H4 (cell line): ENCODE measurements at places on chromosomes 12 and 14. TPM values are rescaled to one million over a fixed set of nuclear protein-coding genes. Genes with fewer than 3 reads are reported as not detected.

GRCh38 chr12:26658991-26659390 lies 174.0 kb downstream of the ITPR2 start:
- DNase-seq, result no peak

CMA1 gene
- total RNA-seq, result not detected in 2 replicates

DNA sequence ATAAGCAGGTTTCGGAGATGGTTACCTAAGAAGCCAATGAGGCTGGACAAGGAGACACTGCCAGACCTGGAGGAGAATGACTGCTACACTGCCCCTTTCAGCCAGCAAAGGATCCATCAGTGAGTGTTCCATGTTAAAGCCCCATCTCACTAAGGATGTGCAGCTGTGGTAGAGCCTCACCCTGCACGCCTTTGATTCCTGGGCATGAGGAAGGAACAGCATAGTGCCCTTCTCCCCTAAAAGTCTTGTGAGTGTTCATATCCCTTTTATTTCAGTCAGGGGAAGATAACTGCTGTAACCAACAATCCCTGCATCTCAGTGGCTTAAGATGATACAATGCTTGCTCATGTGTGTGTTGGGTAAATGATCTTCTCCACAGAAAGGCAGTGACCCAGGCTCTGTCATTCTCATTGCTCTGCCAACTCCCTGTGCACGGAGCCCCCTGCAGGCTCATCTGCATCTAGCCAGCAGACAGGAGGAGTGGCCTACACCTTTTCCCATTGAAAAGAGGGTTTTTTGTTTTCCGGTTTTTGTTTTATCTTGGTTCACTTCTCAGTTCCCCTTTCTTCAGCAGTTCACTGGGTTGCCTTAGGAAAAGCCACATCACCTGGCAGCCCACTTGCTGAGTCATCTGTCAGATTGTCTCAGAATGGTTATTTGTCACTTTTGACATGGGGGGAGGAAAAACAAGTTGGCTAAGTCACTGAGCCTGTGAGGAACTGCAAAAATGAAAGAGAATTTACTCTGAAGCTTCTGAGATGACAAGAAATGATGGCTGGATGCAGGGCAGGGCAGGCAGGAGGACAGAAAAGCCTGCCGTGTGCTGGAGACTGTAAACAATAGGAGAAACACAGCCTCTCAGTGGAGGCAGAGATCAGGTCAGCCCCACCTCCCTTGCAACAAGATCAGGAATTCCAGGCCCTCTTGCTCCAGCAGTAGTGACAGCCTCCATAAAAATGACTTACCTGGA lies 193.3 kb downstream of the ANO4 start:
- peak; percentile 68 for DNase-seq

- DNase-seq, result no peak
These were observed 49.6 kb downstream of the AMN start for GRCh38 chr14:102971836-102972606.

PAX9 gene
- total RNA-seq, result 4.6 and 5.2 TPM in 2 replicates

DNA sequence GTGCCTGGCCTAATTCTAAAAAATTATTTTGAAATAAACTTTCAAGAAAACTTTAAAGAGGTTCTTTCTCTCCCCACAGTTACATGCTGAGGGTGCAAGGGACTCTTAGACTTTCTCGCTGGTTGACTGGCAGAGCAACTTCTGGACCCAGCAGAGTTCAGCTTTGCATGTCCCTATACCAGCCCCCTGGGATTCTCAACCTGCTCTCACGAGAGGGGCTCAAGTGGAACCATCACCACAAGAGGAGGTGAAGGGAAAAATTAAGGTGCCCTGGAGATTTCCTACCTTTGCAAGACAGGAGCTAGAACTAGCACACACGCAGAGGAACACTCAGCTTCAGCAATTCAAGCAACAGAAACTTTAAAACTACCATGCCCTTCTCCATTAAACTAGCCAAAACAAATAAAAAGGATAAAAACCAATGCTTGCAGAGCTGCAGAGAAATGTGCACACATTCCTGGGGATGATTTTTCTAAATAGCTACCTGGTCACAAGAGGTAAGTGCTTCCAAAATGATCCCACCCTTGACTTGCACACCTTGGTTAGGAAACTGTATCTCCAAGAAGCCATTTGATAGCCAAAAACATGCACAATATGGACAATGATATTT lies 2.5 kb downstream of the HVCN1 start:
- DNase-seq, result no peak

DNA sequence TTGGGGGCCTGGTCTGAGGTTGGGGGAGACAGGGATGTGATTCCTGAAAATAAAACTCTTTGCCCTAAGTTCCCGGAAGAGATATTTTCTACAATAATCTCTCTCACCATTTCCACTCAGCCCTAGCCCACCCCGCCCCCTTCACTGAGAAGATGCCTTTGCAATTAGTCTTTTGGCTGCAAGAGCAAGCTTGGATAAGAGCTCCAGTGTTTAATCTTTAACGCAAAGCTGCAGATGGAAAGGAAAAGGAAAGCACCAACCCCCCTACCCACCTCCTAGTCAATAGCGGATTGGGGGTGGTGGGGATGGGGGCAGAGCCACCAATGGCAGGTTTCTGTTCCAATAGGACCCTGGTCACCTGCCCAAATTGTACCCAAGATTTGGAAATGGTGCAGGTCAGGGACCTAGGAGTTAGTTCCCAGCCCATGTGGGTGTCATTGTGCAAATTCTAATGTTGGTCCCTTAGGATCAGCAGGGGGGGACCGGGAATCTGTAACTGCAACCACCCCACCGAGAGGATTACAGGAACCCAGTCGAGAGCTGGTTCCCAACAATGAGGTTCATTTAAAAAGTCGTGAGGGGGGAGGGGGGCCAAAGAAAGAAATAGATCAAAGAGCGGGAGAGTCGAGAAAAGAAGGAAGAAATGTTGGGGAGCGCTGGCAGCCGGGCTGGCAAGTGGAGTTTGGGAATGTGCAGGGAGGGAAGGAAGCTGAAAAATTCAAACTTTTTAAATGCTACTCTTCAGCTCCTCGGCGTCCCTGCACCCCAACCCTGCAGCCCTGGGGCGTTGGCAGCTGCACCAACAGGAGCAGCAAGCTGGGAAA lies 1.6 kb downstream of the ZFP36L1 start:
- DNase-seq, result no peak

KSR2 gene
- total RNA-seq, result 0.06 TPM in 1 of 2 replicates, not detected in the other

DNA sequence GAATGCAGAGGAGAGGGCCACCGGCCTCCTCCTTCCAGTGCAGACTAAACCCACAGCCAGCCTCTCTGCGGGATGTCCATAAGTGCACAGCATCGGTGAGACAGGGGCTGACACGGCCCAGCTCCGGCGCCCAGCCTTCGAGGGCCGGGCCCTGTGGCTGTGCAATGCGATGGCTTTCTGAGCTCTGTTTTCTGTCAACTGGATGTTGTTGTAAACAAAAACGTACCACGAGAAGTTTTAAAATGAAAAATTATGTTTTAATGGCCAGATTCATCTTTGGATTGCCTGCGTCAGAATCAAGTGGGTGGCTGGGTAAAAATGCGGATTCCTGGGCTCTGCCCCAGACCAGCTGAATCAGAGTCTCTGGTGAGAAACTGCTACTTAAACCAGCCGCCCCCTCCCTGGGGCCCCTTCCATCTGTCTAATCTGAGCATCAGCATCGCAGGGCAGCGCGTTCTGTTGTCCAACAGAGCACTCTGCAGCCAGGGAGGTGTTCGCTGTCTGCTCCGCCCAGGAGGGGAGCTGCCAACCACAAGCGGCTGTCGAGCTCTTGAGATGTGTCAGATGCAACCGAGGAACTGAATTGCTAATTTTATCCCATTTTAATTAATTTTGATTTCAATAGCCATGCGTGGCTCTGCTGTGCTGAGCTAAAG lies 133.4 kb downstream of the RFLNA start:
- DNase-seq, result no peak

DNA sequence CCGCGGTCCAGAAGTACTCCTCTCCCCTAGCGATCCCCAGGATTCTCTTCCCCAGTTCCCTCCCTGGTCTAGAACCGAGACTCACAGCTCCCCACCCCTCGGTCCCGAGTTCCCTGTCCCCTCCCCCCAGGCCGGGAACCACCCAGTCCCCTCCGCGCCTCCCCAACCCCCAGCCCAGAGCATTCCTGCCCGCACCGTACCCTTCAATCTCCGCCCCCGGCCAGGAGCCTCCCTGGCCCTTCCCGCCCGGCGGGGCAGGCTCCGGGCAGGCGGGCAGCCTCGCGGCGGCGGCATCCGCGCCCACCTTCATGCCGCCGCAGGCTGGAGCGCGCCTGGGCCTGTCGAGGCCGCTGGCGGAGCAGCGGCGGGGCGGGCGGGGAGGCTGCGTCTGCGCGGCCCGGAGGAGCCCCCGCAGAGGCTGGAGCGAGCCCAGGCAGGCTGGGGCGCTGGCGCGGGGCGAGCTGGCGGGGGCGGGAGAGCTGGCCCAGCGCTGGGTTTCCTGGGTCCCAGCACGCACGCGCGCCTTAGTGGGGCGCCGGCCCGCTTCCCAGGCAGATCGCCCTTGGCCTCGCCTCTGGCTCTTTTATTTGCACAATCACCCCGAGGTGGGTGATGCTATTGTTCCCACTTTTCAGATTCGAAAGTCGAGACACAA lies 22.2 kb upstream of the GPR132 start:
- no peak for DNase-seq

CELA1 gene
- not detected in 2 replicates for total RNA-seq

DNA sequence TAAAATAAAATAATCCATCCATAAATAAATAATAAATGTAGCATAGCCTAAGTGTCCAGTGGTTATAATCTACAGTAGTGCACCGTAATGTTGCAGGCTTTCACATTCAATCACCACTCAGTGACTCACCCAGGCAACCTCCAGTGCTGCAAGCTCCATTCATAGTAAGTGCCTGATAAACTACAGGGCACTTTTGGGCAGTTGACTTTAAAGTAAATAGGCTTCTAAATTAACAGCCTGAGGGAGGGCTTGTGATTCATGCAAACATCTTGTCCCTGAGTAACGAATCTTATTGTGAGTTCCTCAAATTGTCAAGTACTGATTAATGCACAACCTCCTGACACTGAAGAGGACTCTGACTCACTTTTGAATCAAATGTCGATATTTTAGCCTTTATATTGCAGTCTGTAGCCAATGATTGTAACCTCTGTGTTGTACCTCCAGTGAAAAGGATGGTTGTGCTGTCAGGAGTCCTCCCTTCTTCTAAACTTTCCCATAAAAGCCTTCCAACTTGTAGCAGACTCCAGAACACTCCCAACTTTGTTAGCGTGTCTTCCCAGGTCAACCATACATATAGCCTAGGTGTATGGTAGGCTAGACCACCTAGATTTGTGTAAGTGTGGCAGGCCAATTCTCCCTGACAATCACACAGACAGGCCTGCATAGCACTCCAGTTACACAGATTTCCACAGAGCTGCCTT lies 55.0 kb upstream of the BICD1 start:
- DNase-seq, result peak; percentile 92

DNA sequence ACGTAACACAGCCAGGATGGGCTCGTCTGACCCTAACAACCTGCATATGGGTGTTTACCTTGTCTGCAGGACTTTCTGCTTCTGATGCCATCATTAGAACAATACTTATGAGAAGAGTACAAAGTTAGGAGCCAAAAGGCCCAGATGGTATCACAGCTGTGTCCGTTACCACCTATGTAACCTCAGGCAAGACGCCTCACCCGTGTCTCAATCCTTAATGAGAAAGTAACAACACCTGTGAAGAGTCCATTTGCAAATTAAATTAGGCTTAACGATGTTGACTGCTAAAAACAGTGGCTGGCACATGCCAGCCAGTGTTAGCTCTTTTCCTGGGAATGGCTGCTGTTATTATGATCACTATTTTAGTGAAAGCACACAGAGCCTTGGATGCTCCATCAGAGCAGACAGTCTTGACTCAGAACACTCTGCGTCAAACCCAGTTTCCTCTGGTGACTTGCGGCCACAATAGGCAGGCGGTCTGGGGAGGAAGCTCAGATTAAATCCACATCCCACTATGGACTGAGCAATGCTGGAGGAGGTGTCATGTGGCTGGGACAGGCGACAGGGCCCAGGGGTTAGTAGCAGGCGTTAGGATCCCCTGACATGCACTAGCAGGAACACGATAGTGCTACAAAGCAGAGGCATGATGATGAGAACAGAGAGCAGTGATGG lies 125.3 kb downstream of the SLC15A4 start:
- no peak for DNase-seq

HECTD4 gene
- total RNA-seq, result 3.6 and 4.0 TPM in 2 replicates

GRCh38 chr12:67356380-67356774 lies 87.2 kb downstream of the CAND1 start:
- no peak for DNase-seq

CDK17 gene
- 25.4 and 26.9 TPM in 2 replicates for total RNA-seq

DNA sequence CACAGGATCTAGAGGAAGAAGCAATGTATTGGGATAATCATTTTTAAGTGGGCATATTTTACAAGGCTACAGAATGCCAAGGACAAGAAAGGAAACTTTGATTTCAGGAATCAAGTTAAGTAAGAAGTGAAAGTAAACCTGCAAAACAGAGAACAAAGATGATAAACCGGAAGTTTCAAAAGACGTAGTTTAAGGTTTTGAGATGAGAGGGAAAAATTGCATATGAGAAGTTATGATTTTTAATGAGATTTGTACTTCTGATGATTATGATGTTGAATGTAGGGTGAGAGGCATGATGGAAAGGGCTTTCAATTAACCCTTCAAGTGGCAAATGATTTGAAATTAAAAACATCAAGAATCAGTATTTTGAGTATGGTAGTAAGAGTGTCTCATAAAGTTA lies 134.9 kb downstream of the CAPZA3 start:
- no peak for DNase-seq

DNA sequence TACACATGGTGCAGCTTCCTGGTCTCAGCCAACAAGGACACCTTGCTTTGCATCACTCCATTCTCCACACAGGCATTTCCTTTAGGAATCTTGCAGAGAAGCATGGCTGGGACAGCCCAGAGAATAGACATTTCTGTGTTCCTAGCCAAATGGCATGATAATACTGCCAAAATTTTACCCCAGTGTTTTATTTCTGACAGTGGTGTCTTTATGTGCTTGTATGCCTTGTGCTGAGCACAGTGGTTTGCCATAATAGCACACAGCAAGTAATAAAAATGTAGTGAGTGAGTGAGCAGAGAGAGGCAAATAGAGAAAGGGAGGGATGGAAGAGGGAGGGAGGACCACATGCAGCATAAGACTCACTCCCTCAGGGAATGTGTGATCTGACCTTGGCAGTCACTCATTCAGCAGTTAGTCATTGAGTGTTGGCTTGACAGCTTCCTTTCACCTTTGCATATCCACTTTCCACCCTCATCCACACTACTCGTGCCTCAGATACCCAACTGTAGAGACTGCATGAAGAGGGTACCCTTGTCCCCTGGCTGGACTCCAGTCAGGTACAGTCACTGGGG lies 212.8 kb upstream of the CCDC196 start:
- DNase-seq, result no peak

TMEM52B gene
- 0.10 and 1.5 TPM in 2 replicates for total RNA-seq

DNA sequence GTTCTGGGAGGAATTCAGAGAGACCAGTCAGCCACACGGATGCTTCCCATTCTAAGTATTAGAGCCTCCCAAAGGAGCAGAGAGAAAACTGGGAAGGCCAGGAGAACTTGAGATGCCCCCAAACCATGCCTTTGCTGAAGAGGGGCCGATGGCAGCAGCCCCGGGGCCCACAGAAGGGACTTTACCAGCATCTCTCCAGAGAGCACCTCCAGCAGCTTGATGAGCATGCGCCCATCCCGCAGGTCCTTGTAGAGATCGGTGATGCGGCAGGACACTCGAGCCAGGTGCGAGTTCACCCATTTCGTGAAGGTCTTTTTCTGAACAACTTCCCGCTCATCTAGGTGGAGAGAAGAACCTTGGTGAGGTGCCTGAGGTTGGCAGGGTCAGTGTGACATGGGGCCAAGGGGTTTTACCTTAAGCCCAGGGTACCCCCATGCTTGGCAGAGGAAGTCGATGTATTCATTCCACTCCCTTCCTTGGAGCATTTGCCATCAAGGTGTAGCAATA lies 74.9 kb downstream of the SPTB start:
- DNase-seq, result no peak

TRHDE gene
- 2.4 and 8.8 TPM in 2 replicates for total RNA-seq

SIX6 gene
- not detected in 2 replicates for total RNA-seq

PZP gene
- not detected in 2 replicates for total RNA-seq
